ENCODE measurements at places on chromosomes 3 and 15.
A peak's percentile ranks its signal among the peaks of the same experiment; 100 is the strongest.

GRCh38 chr3:133563186-133563591, 10.3 kb upstream of the CDV3 start:
- no peak for DNase-seq

DNA sequence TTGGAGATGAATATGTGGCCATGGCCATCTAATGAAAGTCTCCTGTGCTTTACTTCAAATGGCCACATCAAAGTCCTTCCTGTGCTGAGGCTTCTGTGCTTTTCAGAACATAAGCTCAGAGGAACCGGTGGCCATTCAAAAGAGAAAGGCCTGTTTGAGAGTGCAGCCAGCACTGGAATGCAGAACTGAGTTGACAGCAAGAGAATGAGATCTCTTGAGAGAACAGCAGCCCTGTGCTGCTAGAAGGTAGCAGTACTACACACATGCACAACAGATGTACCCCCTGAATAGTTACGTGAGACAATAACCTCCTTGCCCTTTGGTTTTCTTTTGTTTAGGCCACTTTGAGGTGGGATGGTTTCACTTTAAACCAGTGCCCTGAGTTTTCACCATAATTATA, 292.5 kb downstream of the PTPRG start:
- DNase-seq: no peak

- DNase-seq: no peak
These were observed 27.9 kb downstream of the MINDY4B start for GRCh38 chr3:150877303-150877702.

GRCh38 chr15:61087573-61087972, 141.5 kb downstream of the RORA start:
- DNase-seq: no peak

- DNase-seq: no peak
These were observed 1176.0 kb upstream of the ALCAM start for GRCh38 chr3:104190681-104191080.

GRCh38 chr3:128787256-128788253, 61.6 kb downstream of the RAB7A start:
- DNase-seq: no peak

DNA sequence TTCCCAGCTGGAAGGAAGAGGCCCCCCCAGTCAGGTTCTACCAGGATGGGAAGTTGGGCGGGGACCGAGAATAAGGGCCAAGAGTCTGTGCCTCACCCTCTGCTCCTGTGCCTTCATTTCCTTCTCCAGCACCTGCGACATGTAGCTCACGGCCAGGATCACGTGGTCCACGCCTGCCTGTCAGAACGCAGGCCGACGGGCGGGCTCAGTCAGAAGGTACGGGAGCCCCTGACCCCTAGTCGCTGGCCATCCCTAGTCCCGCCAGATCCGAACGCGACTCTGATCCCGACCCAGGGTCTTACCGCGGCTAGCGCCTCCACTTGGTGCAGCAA, 489 bp downstream of the GMPPB start:
- no peak for DNase-seq

DNA sequence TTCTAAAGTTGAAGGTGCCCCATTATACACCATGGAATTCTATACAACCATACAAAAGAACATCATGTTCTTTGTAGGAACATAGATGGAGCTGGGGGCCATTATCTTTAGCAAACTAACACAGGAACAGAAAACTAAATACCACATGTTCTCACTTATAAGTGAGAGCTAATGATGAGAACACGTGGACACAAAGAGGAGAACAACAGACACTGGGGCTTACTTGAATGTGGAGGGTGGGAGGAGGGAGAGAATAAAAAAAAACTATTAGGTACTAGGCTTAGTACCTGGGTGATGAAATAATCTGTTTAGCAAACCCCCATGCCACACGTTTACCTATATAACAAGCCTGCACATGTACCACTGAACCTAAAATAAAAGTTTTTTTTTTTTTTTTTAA, 342.7 kb downstream of the PLCL2 start:
- no peak for DNase-seq

DNA sequence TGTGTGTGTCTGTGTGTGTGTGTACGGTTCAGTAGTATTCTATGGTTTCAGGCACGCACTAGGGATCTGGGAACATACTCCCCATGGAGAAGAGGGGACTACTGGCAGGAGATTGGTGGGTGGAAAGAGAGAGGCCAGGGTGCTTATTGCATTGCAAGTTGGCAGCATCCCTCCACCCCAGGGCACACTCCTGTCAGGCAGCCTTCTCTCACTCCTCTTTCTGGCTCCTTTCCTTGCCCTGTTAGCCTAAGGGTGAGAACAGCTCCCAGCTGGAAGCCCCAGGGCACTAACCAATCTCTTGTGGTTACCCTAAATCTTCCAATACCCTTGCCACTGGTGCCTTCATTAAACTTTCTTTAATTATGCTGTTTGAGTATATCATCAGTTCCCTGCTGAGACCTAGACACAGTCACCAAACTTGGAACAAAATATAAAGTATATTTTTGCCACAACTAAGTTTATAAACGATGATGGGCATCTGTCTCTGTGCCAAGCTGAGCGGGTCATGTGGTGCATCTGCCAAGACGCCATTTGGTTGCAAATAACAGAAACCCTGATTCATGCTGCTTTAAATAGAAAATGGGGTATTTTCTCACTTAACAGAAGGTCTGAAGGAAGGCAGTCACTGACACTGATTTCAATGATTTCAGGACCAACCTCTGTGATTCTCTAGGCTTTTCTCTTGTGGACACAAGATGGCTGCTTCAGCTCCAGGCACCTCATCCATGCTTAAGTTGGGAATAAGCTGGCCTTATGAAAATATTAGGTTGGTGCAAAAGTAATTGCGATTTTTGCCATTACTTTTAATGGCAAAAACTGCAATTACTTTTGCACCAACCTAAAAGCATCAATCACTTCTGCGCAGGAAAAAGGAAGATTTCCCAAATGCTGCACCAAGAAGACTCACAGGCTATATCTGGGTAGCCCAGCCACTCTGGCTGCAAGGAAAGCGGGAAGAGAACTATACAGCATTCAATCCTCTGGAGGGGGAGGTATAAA, 476.9 kb upstream of the PROK2 start:
- DNase-seq: no peak

GRCh38 chr3:25403968-25404367, 24.1 kb upstream of the RARB start:
- no peak for DNase-seq

DNA sequence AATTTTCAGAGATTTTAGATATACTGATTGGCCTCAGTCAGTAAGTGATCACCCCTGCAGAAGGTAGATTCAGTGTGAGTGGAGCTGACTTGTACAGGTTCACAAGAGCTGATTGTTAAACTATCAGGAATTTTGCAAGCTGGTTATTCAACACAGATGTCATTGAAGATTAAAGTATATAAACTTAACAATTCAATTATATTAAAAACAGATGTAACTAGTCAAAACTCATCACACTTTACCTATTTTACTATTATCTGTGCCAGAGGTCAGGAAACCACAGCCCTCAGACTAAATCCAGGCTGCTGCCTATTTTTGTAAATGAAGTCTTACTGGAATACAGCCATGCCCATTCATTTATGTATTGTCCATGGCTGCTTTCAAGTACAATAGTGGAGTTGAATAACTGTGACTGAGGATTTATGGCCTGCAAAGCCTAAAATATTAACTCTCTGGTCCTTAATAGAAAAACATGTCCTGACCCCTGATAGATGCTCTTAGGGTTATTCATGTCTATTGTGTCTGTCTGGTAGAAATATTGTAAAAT, 429.3 kb upstream of the PDZRN3 start:
- no peak for DNase-seq

- no peak for DNase-seq
These were observed 27.3 kb upstream of the MNS1 start for GRCh38 chr15:56492236-56492635.

DNA sequence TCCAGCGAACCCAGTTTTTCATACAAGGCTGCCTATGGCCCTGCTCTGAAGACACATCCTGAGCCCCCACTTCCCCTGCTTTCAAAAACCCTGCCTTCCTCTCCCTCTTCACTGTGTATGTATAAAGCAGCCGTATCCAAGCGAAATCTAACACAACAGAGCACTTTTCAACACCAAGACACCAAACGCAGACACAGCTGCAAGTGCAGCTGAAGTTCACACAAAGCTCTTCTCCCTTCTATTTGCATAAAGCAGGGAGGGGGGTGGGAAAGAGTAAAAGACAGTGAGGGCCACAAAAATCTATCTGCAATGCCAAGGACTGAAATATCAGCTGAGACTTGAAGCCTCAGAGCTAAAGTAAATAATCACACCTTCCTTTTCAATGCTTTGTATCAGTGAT, 35.1 kb upstream of the CSPG5 start:
- DNase-seq: peak; percentile 32

DNA sequence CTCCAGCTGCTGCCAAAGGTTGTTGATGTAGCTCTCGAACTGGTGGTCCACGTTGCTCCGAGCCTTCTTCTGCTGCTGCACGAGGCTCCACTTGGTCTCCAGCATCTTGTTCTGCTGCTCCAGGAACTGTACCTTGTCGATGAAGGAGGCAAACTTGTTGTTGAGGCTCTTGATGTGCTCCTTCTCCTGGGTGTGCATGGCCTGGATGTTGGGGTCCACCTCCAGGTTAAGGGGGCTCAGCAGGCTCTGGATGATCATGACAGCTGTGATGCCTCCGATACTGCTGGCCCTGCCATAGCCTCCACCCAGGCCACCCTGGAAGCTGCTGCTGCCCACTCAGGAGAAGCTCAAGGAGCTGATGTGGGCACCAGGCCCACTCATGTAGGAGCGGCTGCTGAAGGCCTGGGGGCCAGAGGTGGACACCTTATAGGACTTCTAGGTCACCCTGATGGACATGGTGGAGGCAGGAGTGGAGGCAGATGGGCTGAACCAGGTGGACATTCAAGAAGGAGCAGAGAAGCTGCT, 14.9 kb upstream of the PSTPIP1 start:
- DNase-seq: no peak

DNA sequence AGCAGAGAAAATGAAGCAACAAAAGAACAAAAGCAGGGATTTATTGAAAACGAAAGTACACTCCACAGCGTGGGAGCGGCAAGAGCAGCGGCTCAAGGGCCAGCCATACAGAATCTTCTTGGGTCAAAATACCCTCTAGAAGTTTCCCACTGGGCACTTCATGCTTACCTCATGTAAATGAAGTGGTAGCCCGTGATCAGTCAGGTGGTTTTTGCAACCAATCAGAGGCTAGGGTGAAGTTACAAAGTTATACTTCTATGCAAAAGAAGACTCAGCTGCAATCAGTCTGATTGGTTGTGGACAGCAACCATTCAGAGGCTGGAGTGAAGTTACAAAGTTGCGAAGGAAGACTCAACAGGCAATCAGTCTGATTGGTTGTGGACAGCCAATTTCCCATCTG, 37.8 kb upstream of the TRH start:
- peak; percentile 8 for DNase-seq

GRCh38 chr15:53830707-53831386, 71.4 kb upstream of the WDR72 start:
- no peak for DNase-seq

- no peak for DNase-seq
These were observed 13.0 kb upstream of the CADPS start for GRCh38 chr3:62888180-62888579.

DNA sequence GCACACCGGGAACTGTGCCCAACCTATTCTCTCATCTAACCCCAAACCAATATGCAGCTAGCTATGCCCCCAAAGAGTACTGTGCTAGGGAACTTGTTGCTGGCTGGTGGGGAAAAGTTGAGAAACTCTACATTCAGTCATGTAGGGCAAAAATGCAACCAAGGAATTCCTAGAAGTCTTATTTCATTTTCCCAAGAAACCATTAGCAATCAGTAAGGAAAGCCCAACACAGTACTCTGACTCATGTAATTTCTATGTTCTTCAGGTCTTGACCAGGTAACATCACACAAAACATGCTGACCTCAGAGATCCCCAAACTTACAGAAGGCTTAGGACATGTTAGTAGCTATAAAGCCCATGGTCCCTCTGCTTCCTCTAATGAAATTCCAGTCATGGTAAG, 52.1 kb downstream of the TASOR start:
- DNase-seq: no peak

- DNase-seq: no peak
These were observed 45.4 kb upstream of the SMAD3 start for GRCh38 chr15:67019884-67020520.

DNA sequence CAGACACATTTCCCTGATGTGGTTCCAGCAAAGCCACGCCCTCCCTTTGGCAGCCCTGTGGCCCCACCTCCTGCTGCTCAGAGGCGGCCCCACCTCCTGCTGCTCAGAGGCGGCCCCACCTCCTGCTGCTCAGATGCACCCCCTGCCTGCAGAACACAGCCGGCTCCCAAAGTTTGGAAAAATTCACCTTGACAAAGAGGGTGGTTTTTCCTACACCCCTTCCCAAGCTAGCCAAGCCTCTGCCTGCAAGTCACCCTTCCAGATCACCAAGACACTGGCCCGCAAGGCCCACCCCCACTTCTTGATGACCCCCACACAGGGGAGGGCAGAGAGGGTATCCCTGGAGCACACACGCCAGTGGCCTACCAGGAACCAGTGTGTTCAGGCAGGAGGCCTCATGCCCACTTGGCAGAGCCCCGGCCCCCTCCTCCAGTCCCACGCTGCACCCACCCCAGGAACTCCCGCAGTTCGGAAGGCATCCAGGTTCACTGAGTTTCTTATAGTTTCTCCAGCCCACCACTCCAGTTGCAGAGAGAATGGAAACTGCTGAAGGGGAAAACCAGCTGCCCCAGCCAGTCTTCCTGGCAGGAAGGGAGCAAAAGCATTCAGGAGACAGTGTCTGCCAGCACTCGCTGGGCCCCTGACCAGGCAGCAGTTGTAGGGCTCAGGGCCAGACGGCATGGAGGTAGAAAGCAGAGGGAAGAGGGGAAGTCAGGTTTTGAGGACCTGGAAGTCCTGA, 2.3 kb upstream of the HAPLN3 start:
- DNase-seq: peak; percentile 20

GRCh38 chr3:137746808-137747207, 17.3 kb upstream of the SOX14 start:
- no peak for DNase-seq

DNA sequence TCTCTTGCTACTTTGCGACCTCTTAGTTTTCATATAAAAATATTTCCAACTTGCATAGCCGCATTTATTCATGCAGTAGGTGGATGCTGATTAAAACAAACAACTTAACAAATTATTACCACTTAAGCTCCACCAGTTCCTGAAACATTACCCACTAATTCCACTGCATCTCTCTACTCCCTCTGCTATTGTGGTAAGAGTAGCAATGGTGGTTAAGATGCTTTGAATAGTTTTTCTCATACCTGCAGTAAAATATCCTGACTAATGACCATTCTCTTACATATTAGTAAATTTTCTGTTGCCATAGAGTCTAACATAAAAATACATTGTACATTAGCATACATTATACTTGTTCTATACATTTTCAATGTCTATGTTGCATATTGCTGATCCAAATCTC, 397.6 kb upstream of the PLSCR5 start:
- DNase-seq: no peak

DNA sequence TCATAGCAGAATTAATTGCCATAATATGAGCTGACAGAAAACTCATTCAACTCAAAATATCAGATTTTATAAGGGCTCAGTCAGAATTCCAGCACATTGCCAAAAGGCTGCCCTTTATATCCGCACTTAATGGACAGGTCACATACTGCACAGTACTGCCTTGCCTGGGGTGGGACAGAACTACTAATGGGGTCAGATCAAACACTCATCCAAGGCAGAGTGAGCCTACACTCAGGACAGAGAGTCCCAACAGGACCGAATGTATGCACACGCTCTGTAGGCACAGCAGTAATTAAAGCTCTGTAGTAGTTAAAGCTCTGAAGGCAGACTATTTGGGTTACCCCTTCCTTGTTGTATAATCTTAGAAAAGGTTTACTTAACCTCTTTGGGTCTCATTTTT, 27.2 kb downstream of the HSPBAP1 start:
- DNase-seq: no peak

Measured in hippocampal formation (tissue), 2 donors.